ENCODE measurements at places on chromosomes 6 and 20.

GRCh38 chr6:158778005-158778527 is 41.1 kb downstream of the EZR start:
- DNase-seq = no peak

GRCh38 chr6:40845553-40845952 is 193.5 kb downstream of the UNC5CL start:
- DNase-seq = peak; percentile 41

GRCh38 chr20:20603339-20603990 is 109.0 kb downstream of the RALGAPA2 start:
- DNase-seq = no peak

DNA sequence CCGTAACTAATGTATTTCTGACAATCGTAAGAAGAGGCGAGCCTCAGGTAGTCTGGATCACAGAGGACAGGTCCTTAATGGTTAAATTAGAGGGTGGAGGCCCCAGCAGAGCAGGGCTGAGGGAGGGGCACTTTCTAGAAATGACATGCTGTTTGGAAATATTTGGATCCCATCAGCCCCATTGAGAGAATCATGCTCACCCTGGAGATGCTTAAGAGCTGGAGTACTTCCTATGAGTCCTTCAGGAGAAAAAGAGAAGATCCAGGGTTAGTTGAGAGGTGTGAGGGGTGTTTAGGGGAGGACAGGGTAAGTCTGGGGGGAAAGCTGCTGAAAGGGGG is 123.0 kb downstream of the TCP11 start:
- no peak for DNase-seq

DNA sequence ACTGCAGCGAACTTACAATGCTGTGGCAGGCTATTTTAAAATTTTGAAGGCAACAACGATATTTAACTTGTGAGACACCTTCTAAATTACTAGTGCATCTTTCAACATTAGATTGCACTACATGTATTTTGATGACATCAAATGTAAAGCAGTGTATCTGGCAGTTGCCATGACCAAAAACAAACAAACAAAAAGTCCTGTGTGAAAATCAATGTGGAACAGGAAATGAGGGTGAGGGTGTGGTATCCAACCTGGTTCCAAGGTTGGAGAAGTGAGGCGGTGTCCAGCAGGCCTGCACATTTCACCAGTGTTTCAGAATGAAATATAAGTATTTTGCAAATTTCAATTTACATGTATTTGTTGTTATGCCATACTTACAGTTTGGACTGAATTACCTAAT is 112.0 kb downstream of the LAMP5 start:
- DNase-seq = no peak

DNA sequence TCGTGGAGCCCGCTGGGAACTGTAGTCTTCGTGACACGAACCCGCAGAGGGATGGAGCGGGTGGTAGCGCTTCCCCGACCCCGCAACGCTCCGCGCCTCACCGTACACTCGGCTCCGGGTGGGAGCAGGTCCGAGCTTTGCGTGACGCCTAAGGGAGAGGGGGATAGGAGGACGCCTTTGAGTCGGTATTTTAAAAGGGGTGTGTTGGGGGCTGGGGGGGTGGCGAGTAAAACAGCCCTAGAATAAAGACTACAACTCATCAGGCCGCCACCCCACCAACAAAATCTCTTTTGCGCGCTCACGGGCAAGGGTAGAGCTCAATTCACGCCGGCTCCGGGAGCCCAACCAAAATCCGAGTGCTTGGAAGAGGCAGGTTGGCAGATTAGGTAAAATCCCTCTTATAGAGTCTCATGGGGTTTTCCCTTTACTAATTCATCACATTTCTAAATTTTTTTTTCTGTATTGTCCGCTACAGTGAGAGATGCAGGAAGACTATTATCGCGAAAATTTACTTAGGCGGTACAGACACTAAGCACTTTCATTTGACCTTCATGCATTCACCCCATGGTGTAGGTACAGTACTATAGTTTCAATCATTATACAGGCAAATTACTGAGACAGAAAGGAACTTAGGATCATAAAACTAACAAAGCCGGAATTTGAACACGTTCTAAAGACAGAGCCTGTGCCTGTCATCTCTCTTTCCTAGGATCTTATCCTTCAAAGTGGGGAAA is 706 bp upstream of the SNX14 start:
- DNase-seq = peak; percentile 69

GRCh38 chr6:16720861-16721260 is 40.4 kb downstream of the ATXN1 start:
- DNase-seq = no peak

DNA sequence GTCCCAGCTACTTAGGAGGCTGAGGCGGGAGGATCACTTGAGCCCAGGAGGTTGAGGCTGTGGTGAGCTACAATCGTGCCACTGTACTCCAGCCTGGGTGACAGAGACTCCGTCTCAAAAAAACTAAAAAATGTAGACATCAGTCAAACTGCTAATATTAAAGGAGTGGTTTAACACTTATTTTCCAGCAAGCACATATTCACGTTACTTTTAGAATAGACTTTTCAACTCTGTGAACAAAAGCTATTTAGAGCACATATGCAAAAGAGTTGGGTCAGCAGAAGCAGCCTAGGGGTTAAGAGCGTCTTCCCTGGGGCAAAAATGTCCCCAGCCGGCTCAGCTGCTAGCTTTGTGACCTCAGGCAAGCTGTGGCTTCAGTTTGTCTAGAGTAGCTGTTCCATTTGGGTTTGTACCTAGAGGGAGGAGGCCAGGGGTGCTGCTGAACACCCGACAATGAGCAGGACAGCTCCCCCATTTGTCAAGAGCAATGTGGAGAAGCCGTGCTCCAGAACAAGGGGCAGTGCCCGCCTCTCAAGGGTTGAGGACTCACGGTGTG is 62.5 kb upstream of the PTGIS start:
- no peak for DNase-seq

GRCh38 chr6:54071821-54072340 is 39.4 kb upstream of the MLIP start:
- no peak for DNase-seq

DNA sequence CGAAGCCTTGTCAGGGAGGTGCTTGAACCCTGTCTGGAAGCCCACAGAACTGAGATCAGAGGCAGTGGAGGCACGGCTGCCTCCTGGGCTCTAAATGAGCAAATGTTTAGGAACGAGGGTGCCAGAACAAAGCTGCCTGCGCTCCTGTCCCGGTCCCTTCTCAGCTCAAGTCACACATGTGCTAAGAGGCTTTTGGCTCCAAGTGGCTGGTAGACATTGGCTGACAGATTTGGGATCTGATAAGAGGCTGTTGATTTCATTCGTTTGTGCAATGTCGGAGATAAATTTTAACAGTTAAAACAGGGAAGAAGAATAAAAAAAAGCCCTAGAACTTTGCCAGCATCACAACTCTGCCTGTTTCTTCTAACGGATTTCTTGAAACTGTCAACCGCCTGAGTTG is 191.8 kb downstream of the NRN1 start:
- no peak for DNase-seq

DNA sequence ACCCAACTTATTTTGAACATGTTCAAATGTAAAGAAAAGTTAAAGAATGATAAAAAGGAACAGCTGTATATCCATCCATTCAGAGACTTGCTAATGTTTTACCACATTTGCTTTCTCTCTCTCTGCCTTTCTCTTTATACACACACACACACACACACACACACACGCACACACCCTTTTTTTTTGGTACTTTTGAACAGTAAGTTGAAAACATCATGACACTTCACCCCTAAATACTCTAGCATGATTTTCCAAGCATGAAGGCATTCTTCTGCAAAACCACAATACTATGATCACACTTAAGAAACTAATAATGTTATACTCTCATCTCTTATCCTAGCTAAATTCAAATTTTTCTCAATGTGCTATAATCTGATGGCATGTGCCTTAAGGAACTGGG is 192.3 kb downstream of the UTRN start:
- DNase-seq = no peak

- no peak for DNase-seq
Measured at GRCh38 chr6:116536216-116536621, 9.3 kb downstream of the TRAPPC3L start.

DNA sequence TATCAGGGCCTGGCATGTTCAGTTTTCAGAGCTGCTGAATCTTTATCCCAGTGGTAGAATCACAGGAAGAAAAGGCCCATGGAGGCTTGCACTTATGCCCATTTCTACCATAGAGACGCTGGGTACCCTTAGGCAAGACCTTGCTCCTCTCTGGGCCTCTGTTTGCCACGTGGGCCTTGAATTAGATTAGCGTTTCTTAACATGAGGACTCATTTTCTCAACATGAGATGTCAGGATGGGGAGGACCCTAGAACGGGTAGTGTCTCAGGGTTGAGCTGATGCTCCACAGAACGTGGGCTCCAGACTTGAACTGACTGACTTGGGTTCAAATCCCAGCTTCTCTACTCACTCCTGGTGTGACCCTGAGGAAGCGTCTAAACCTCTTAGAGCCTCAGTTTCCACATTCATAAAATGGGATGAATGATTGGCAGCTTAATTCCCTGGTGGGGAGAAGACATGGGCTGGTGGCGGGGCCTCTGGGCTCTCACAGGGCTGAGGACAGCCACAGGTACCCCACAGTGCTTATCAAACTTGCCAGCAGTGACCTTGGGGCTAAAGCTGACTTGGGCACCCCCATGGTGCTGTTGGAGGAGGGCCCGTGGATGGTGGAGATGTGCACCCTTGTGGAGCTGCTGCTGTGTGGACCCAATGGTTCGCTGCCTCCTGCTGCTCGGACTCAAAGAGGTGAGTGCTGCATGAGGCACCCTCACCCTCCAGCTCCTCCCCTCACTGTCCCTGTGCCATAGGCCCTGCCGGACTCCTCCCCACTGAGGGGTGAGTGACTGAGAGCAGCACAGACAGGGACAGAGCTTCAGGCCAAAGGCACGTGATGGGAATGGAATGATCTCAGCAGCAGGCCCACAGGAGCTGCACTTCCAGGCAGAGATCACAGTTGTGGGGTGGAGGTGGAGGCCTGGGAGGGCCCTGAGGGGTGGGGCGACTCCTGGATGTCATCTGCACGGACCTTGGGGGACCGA is 28.2 kb downstream of the SUN5 start:
- DNase-seq = no peak

GRCh38 chr20:37457921-37458320 is 63.1 kb upstream of the NNAT start:
- DNase-seq = no peak

DNA sequence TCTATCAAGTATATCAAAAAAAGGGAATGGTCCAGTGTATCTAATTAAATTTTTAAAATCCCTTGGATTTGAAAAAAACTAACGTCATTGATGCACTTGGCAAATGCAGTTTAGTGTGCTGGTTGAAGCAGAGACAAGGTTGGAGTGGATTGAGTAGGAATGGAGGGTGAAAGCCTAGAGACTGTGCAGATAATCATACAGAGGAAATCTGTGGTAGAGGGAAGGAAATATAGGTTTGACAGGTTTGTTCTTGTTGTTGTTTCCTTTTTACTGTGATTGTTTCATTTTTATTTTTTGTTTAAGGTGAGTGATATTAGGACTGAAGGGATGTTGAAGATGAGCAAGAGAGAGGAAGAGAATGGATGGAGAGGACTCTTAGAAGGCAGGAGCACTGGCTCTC is 29.0 kb upstream of the L3MBTL3 start:
- DNase-seq = no peak

GRCh38 chr6:29561606-29562181 is 2.2 kb upstream of the UBD start:
- DNase-seq = no peak

- DNase-seq = peak; percentile 65
Measured at GRCh38 chr20:62832212-62832922, 15.5 kb downstream of the COL9A3 start.

DNA sequence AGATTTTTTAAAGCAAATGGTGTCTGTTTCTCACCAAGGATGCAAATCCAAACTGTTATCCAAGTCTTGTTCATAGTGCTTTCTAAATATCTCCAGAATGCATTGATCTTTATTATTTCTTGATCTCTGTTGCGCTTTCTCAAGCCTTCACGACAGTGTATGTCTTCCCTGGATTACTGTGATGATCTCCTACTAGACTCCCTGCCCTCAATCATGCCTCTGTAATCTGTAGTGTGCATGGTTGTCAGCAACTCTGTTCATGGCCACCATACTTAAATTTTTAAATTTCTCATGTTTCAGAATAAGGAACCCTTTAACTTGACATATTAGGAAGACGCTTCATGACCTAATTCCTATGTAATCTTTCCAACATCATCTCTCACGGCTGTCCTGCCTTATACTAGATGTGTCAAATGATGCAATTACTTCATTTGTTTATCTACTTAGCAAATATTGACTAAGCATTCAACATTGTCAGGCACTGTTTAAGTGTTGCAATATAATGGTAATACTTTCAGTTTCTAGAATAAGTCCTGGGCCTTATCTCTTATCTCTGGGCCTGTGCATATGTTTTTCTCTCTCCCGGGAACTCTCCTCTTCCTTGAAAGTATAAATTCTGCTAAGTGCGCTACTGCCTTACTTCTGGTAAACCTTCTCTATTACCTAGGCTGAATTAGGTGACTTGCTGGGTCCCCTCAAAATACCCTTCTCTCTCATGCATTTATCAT is 25.6 kb upstream of the AHI1 start:
- DNase-seq = no peak

DNA sequence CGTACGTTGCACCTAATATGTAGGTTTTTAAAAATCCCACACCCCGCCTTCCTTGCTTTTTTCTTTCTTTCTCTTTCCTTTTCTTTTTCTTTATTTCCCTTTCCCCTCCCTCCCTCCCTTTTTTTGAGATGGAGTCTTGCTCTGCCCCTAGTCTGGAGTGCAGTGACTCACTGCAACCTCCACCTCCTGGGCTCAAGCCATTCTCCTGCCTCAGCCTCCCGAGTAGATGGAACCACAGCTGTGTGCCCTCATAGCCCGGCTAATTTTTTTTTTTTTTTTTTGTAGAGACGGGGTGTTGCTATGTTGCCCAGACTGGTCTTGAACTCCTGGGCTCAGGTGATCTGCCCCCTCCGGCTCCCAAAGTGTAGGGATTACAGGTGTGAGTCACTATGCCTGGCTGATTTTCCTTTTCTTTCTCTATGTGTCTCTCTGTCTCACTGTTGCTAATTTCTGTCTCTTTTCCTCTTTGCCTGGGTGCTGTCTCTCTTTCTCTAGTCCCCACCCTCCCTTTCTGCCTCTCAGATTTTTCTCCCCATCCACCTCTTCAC is 61.2 kb downstream of the SRC start:
- no peak for DNase-seq

- no peak for DNase-seq
Measured at GRCh38 chr20:18719426-18719825, 94.2 kb upstream of the SCP2D1 start.

GRCh38 chr6:170130201-170130621 is 160.7 kb downstream of the DLL1 start:
- no peak for DNase-seq

DNA sequence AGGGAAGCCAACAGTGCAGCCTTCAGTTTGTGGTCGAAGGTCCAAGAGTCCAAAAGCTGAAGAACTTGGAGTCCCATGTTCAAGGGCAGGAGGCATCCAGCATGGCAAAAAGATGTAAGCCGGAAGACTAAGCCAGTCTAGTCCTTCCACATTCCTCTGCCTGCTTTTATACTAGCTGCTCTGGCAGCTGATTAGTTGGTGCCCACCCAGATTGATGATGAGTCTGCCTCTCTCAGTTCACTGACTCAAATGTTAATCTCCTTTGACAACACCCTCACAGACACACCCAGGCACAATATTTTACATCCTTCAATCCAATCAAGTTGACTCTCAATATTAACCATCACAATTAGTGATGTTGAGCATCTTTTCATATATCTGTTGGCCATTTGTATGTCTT is 23.1 kb upstream of the PHIP start:
- DNase-seq = no peak

- no peak for DNase-seq
Measured at GRCh38 chr6:53299331-53300005, 49.3 kb downstream of the ELOVL5 start.

- DNase-seq = no peak
Measured at GRCh38 chr20:38212806-38213606, 47.5 kb downstream of the KIAA1755 start.
